Mucosa of descending colon (tissue), 3 donors: ENCODE measurements at places on chromosomes 2 and 18.
A peak's percentile ranks its signal among the peaks of the same experiment; 100 is the strongest.

DNA sequence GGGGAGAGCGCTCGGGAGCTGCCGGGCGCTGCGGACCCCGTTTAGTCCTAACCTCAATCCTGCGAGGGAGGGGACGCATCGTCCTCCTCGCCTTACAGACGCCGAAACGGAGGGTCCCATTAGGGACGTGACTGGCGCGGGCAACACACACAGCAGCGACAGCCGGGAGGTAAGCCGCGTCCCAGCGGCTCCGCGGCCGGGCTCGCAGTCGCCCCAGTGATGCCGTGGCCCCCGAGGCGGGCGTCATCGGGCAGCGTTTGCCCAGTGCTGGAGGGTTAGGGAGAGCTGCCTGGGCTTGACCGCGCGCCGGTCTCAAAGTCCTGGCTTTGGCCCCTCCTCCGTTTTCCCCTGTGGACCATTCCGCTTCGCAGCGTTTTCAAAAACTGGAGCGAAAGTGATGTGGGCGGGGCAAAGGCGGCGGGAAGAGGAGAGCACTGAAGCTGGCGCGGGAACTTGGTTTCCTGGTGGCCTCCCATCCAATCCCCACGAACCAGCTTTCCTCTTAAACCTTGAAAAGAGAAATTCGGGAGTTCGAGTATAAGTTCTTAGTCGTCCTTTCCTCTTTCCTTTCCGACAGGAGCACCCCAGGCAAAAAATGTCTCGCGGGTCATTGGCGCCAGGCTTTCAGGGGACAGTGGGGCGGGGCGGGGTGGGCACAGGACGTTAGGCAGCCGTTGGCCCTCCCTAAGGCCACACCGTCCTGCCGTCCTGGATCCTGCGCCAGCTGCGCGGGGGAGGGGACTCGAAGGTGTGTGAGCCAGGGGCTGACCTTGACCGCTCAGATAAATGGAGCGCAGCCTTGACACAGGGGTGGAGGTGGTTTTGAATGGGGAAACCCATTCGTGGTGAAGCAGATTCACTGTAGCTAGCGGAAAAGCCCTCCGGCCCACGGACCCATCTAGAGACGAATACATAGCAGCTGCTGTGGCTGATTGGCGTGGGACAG, 821 bp downstream of the TYMS start:
- peak; percentile 92 for DNase-seq

DNA sequence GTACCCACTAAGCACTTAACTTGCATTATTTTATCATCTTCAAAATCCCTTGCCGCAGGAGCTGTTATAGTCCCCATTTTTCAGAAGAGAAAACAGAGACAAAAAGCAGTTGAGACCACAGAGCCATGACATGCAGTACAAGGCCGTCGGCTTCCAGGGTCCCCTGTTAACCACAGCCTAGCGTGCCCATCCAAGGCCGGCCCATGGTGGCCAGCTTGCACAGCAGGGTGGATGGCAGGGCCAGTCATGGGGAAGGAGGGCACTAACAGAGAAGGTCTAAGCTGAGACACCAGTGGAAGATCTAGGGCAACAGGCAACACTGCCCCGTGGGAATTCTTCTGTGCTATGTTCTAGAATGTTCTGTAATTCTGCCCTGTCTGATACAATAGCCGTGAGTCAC, 192.6 kb upstream of the ID2 start:
- DNase-seq: no peak

DNA sequence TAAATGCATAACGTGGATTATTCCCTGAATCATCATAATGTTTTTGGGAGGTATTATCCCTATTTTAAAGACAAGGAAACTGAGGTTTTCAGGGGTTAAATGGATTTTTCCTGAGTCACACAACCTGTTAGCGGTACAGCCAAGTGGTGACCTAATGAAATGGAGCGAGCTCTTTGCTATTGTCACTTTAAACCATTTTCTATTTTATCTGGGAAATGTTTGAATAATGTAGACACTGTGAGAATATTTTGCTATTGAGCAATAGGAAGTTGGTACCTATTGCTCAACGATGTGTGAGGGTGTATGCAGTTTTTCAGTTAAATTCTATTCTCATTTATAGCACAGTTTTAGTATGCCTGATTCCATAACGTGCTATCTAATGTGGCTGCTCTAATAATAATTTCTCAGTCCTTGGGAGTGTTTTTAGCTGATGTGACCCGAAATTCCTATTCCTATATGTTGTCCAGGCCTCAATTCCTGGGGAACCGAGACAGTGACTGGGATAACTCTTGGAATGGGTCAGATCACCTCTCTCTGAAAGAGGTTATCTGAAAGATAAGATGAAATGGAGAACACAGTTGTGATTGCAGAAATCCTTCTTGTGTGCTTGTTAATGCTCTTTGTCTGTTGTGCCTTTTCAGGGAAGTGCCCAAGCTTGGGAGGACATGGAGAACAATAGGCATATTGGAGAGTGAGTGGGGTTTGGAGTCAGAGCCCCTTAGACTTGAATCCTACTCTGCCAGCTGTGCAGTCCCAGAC, 38.4 kb downstream of the ABCB11 start:
- no peak for DNase-seq

DNA sequence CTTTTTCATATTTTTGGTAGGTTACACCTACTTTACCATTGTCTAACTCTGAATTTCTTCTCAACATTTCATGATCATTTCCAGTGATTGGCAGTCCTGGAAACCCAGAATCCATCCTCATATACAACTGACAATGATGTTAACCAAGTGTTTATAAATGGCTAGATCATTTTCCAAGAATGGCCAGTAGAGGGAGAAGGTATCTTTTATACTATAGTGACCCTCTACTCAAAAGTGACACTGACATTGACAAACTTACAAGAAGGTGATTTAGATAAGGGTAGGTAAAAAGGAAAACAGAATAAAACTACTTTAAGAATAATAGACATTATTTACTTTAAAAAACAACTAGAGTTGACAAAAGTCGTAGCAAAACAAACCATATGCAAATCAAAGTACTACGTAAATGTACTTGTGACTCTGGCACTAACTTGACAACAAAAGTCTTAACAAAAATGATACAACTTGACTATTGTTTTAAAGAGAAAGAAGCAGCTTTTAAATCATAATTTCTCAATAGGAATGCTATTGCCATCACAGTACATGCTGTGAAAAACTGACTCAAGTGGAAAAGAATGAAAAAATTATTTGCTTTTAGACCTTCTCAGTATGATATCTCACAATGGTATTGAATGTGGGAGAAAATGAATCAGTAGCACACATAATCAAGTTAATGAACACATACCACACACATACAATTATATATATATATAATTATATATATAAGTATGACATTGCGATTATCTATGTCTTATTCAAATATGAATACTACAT, 76.6 kb upstream of the GRB14 start:
- no peak for DNase-seq

GRCh38 chr18:76246590-76246989, 248.5 kb downstream of the ZNF516 start:
- no peak for DNase-seq

- DNase-seq: no peak
Observed at GRCh38 chr2:158500333-158500732, 43.6 kb downstream of the PKP4 start.
